ENCODE measurements at places on chromosomes 6 and 20. TPM values are rescaled to one million over a fixed set of nuclear protein-coding genes. Genes with fewer than 3 reads are reported as not detected.

The TXLNB gene
- not detected for polyA plus RNA-seq

The PLG gene
- 1.5 TPM for polyA plus RNA-seq

The FAM217A gene
- 0.11 TPM for polyA plus RNA-seq

The AVP gene
- polyA plus RNA-seq, result not detected

The RPRD1B gene
- 26.3 TPM for polyA plus RNA-seq

The CALHM5 gene
- polyA plus RNA-seq, result not detected

The DTNBP1 gene
- 24.6 TPM for polyA plus RNA-seq

The TLDC2 gene
- 0.10 TPM for polyA plus RNA-seq

The DNPH1 gene
- 117 TPM for polyA plus RNA-seq

The BTBD9 gene
- polyA plus RNA-seq, result 6.9 TPM

The NMBR gene
- polyA plus RNA-seq, result not detected

The MTFR2 gene
- polyA plus RNA-seq, result 25.1 TPM

The HTR1E gene
- not detected for polyA plus RNA-seq

The MROH8 gene
- 3.0 TPM for polyA plus RNA-seq

The HDGFL1 gene
- polyA plus RNA-seq, result 0.09 TPM

The NDRG3 gene
- 14.4 TPM for polyA plus RNA-seq

The IL20RA gene
- polyA plus RNA-seq, result not detected

The SYCP2L gene
- polyA plus RNA-seq, result not detected

The COX7A2 gene
- polyA plus RNA-seq, result 984 TPM

The MATN4 gene
- not detected for polyA plus RNA-seq

The MARCKS gene
- polyA plus RNA-seq, result 37.4 TPM

The TTK gene
- polyA plus RNA-seq, result 50.3 TPM

The NELFE gene
- 100 TPM for polyA plus RNA-seq

The EPPIN gene
- not detected for polyA plus RNA-seq

The SLC17A1 gene
- polyA plus RNA-seq, result not detected

The TPX2 gene
- polyA plus RNA-seq, result 120 TPM

The BPIFB1 gene
- polyA plus RNA-seq, result not detected

The SNAI1 gene
- polyA plus RNA-seq, result 0.79 TPM

The KIAA0408 gene
- polyA plus RNA-seq, result 0.10 TPM

The SIGLEC1 gene
- not detected for polyA plus RNA-seq

The KIAA1755 gene
- not detected for polyA plus RNA-seq
